Activated CD4-positive, alpha-beta T cell treated with anti-CD3 and anti-CD28 coated beads for 24 hours (primary cell): ENCODE measurements at places on chromosomes 16 and 17.

DNA sequence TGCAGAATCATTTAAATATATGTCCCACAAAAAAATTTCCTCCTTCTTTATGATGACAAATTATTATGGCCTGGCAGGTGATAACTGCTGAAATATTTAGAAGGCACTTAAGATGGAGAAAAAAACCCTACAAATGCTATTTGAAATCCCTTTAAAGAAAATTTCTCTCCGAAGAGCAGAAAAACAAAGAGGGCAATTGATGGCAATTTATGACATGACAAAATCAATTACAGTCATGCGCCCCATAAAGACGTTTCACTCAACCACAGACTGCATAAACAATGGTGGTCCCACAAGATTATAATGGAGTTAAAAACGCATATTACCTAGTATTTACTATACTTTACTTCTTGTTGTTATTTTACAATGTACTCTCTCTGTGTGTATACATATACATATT is 25.2 kb upstream of the KIF2B start:
- DNase-seq: no peak

GRCh38 chr16:82621781-82622180 is 5.0 kb upstream of the CDH13 start:
- DNase-seq: no peak

GRCh38 chr16:81067166-81067565 is 9.9 kb downstream of the C16orf46 start:
- DNase-seq: no peak

GRCh38 chr17:5126719-5127488 is 11.1 kb downstream of the USP6 start:
- DNase-seq: no peak

DNA sequence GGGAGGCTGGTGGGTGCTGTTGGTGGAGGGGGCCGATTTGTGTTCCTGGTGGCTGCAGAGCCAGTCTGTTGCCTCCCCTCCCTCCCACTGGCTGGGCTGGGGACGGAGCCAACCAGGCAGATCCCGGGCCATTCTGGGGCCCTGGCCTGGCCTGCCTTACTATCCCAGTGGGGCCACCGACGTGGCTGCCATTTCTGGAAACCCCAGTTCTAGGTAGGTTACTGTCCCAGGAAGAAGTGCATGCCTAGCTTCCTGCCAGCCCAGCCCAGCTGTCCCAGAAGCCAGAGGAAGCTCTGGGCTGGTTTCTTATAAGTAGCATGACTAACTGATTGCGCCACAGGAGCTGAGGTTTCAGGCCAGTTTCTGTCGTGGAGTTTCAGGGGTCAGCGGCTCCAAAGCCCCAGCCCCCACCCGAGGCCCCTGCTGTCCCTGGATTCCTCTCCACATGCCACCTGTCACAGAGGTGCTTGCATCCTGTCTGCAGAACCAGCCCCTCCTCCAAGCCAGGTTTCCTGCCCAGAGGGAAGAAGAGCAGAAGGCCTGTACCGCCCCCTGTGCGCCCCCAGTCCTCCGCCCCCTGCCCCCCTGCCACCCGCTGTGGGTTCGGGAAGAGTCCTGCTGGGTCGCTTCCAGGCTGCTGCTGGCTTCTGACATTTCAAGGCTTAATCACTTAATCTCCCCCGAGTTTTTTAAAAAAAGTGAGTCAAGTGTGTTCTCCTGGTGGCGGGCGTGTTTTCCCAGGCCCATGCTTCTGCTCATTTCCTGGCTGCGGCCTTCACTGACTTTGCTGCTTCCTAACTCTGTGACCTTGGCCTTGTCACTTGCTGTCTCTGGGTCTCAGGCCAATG is 13.2 kb downstream of the IL4R start:
- no peak for DNase-seq

DNA sequence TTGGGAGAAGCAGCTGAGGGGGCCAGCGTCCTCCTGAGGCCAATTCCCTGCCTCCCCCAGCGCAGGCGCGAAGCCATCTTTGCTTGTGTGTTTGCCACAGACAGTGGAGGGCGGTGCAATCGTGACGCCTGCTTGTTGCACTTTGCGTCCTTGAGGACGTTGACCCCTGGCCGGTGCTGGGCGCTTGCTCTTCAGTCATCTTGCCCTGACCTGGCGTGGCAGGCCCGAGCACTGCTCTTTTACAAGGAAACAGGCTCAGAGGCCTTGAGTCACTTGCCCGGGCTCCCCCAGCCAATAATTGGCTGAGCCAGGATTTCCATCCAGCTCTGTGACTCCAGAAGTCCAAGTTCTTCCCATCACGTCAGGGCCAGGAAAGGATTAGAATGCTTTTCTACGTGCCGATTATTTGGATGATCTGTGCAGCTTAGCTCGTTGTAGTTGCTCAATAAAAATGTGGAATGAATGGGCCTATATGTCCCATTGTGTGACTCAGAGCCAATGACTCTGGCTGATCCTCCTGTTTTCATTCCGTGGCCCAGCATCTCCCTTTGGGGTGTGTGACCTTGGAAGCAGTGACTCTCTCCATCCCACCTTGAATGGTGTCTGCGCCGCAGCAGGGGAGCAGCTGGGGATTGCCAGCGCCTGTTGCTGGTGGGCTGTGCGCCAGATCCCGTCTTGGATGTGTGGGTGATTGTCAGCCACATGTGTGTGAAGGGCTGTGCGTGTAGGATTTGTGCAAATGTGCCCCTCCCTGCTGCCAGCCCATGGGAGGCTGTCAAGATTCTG is 214.1 kb downstream of the SEC14L1 start:
- no peak for DNase-seq

DNA sequence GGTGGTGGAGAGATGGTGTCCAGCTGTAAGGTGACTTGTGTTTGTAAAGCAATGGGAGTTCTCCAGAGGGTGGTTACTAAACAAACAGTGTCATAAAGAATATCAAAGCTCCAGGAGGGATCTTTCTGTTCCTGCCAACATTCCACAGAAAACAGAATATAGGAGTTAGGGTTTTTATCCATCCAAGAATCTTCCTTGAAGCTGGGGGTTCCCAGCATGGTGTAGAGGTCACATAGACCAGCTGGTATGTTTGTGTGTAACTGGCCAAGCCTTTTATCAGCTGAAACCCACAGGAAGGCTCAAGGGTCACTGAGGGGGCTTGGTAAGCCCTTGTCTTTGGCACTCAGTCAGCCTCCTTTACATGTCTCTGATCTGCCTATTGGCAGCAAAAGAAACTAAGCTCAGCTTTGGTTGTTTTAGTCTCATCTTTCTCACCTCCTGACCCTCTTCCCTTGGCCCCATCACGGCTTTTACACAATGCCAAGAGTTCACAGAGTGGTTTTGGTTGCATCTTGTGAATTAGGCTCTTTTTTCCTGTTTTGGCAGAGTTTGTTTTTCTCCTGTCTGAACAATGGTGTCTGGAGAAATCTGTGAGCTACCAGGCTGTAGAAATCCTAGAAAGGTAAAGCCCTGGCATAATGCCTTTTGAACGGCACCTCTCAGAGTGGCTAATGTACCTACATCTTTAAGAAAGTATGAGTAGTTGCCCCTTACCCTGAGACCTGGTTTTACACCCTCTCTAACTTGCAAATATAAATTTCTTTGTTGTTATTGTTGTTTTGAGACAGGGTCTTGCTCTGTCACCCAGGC is 4.6 kb downstream of the CNTD1 start:
- DNase-seq: no peak

DNA sequence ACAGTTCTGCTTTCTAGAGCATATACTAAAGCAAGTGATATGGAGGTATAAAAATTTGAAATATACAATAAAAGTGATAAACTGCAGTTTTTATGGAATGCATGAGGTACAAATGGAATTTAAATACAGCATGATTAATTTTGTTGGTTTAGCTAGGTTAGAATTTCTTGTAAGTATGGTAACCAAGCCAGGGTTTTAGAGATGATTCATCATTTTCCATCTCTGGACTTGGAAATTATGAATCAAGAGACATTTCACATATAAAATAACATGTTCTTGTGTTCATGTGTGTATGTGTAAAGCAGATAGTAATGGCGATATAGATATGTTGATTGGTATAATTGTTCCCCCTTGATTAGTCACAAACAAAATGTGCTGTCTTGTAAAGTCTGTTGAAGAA is 1219.8 kb downstream of the CDH8 start:
- no peak for DNase-seq

DNA sequence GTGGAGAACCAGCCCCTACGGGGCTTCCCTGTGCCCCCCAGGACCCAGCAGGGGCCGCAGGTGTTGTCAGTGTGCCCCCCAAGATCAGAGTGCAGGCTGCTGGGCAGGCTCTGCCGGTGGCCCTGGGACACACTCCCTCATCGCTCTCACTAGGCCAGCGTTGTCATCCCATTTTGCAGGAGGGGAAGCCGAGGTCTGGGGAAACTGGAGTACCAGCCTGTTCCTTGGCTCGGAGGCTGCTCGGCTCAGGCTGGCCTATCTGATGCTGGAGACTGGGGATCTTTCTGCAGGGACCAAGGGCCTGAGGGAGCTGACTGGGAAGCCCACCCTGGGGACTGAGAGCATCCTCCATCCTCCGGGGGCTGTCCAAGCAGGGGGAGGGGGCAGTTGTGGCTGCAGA is 74.2 kb upstream of the CBX4 start:
- DNase-seq: no peak

GRCh38 chr16:6018848-6019489 is 921.4 kb upstream of the EEF2KMT start:
- no peak for DNase-seq

DNA sequence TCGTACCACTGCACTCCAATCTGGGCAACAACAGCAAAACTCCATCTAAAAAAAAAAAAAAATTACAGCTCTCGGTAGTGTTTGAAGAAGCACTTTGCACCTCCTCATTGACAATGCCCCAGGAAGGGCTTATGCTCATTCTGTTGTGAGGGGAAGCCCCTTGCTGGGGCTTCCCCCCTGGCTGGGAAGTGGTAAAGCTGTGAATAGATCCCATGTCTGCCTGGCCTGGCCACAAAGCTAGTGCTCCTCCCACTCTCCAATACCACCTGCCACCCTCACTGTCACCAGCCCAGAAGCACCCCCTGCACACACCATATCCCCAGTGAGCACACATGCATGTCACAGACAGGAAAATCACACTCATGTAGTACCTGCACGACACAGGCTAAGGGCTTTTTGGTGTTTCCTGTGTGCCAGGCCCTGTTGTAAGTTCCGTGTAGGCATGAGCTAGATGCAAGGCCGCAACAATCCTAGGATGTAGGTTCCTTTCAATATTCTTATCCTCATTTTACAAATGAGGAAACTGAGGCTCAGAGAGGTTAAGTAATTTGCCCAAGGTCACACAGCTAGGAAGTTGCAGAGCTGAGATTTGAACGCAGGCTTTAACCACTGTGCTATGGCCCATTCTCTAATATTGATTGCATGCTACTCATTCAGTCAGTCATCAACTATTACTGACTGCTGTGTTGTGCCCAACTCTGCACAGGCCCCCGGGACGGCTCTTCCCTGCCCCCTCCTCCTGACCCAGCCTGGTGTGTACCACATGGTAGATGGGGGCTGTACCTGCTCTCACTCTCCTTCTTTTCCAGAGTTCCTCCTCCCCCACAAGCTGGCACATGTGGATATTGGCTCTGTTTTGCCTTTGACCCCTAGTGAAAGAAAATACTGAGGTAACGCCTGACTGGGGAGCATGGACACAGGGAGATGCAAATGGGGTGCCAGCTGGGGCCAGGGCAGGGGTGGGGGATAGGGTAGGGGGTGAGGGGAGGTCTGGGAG is 11.9 kb upstream of the COL1A1 start:
- peak; percentile 16 for DNase-seq

DNA sequence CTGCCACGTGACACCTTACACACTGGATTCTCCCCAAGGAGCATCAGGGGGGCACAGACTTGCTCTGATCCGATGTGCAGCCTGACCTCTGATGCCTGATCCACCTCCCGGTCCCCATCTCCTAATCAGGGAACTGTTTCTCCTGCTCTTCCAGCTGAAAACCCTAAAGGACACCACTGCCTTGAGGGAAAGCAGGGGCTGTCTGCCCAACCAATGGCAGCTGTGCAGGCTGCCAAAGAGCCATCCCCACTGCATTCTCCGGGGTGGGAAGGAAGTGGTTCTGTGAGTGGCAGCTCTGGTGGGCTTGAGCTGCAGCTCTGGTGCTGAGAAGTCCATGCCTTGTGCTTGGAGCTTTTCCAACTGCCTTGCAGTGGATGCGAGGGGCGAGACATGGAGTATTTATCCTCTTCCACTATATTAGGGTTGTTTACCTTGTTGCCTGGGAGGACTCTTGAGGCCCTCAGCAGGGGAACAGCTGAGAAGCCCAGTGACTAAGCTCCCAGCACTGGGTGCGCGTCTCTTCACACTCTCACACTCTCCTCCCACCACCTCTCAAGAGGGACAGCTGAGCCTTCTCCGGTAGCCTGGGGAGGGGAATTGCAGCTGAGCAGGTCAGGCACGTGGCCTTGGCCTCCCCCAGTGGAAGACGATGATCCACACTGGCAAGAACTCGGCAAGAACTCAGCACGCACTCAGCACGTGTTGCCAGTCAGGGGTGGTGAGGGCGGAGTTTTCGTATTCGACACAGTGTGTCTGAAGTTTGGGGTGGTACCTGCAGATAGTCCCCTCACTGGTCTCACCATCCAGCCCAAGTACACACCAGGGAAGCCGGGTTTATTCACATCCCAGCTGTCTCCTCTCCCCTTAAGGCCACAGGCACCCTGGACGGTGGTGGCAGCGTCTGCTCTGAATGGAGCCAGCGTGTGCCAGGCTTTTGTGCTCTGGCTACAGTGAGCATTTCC is 21.1 kb upstream of the SPATA32 start:
- DNase-seq: no peak

DNA sequence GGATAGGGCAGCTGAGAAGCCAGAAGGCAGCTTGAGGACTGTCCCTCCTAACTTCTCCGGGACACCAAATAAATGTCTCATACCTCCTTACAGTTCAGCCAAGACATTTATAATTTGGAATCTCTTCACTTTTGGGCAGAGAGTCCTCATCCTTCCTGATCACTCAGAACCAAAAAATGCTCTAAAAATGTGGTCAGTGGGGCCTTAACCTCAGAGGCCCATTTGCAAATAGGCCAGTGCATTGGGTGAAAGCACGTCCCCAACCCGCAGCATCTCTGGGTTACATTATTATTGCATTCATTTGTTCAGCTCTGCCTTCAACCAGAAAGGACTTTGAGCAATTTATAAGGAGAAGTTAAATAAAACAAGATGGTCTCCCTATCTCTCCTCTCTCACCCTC is 112.4 kb upstream of the IRX3 start:
- DNase-seq: no peak

DNA sequence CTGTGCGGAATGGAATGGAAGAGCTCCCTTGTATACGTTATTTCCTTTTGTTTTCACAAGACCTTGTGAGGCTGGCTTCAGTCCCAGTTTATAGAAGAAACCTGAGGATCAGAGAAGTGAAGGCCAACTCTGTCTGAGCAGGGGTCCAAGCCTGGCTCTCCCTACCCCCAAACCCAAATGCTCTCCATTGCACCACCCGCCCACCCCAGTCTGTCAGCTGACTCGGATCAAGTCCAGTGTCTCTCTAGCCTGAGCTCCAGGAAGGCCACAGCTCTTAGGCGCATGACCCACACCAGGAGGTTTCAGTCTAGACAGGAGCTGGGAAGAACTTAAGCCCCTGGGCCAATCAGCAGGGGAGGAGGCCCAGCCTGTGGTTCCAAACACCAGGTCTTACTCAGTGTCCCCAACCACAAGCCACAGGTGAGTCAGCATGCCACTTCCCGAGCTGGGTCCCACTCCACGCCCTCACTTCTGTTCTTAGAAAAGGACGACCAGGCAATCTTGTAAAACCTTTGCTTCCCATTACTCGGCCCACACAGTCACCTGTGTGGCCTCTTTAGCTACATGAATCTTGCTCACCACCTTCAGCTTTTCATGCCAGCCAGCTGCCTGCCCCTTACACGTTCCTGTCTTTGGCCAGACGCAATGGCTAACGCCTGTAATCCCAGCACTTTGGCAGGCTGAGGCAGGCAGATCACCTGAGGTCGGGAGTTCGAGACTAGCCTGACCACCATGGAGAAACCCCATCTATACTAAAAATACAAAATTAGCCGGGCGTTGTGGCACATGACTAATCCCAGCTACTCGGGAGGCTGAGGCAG is 27.8 kb downstream of the TK2 start:
- DNase-seq: peak; percentile 85
